Naive thymus-derived CD4-positive, alpha-beta T cell (primary cell): ENCODE measurements at places on chromosomes 13 and 19. TPM values are rescaled to one million over a fixed set of nuclear protein-coding genes. Genes with fewer than 3 reads are reported as not detected.

The IRF2BP1 gene
- polyA plus RNA-seq, result 6.2 TPM

- no peak overlapping the region for H3K27ac ChIP-seq
- no peaks in the 10 kb centered on the region for H3K4me1 ChIP-seq
- H3K27me3 ChIP-seq, result no peaks in the 10 kb centered on the region
- DNase-seq, result no peak
- H3K36me3 ChIP-seq, result no peaks in the 10 kb centered on the region
- no peak overlapping the region for H3K4me3 ChIP-seq
Observed at GRCh38 chr13:51000571-51001260, 91.1 kb downstream of the RNASEH2B start.

The ZNF177 gene
- 1.2 TPM for polyA plus RNA-seq

The NOVA2 gene
- polyA plus RNA-seq, result not detected

DNA sequence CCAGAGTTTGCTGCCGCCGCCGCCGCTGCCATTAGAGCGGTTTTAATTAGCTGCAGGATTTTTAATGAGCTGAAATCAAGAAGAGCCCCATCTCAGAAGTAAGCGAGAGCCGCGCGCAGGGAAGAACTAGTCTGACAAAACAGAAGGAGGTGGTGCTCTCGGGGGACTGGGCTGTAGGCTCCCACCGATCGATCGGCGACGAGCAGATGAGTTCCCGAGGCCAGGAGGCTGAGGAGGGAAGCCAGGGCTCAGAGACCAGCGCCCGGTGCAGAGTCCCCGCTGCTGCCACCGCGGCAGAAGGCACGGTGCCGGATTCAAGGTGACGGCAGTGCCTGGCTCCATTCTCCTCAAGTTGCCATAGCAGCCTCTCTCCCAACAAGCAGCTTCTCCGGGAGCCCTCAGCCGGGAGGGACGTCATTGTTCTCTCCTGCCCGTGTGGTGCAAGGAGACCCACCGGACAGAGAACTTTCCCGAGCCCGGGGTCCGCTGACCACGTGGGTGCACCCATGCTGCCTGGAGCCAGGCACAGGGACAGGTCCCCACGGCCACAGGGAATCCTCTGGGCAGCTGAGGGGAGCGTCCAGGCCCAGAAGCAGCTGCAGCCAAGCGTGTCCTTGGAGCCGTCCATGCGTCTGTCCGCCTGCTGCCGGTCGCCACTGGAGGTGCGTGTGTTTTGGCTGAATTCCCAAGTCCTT is 62.9 kb downstream of the CHST8 start:
- no peak for DNase-seq
- H3K27ac ChIP-seq, result no peak overlapping the region
- H3K4me1 ChIP-seq, result no peaks in the 10 kb centered on the region
- H3K4me3 ChIP-seq, result no peak overlapping the region

- no peak overlapping the region for H3K4me3 ChIP-seq
- H3K4me1 ChIP-seq, result no peaks in the 10 kb centered on the region
- H3K36me3 ChIP-seq, result no peaks in the 10 kb centered on the region
- no peak overlapping the region for H3K27ac ChIP-seq
- DNase-seq, result no peak
Observed at GRCh38 chr13:108427355-108427754, 157.8 kb downstream of the TNFSF13B start.

DNA sequence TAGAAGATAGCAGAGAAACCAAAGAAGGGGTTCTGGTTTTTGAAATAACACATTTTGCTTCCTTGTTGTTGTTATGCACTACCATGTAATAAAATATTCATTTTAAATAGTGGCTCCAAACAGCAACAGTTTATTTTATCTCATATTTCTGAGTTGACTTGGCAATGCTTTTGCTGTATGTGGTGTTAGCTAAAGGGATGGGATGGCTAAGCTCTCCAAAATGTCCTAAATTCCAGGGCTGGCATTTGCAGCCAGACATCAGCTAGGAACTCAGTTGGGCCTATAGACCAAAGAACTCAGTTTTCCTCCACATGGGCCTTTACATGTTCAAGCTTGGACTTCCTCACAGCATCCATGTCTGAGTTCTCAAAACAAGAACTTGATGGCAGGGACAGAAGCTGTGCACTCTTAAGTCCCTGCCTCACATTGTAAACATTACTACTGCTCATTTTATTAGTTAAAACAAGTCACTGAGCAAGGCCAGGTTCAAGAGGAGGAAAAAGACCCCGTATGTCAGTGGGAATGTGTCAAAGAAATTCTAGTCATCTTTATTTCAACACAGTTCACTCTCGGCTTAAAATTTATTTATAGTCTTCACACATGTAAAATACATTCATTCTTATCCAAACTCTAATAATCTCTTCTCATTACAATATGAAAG is 819.3 kb upstream of the PCDH20 start:
- H3K36me3 ChIP-seq, result no peaks in the 10 kb centered on the region
- H3K4me1 ChIP-seq, result no peaks in the 10 kb centered on the region
- no peak overlapping the region for H3K27ac ChIP-seq
- no peak for DNase-seq

DNA sequence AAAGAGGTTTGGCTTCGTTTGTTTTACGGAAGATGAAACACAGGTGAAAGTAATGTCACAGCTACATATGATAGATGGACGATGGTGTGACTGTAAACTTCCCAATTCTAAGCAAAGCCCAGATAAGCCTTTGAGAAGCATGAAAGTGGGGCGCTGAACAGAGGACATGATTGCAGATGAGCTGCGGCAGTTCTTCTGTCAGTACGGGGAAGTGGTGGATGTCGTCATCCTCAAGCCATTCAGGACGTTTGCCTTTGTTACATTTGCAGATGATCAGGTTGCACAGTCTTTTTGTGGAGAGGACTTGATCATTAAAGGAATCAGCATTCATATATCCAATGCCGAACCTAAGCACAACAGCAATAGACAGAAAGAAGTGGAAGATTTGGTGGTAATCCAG is 111.5 kb upstream of the DIAPH3 start:
- H3K27ac ChIP-seq, result no peak overlapping the region
- no peaks in the 10 kb centered on the region for H3K4me1 ChIP-seq
- H3K4me3 ChIP-seq, result no peak overlapping the region
- DNase-seq, result no peak
- H3K36me3 ChIP-seq, result no peaks in the 10 kb centered on the region

The FXYD7 gene
- 2.1 TPM for polyA plus RNA-seq

GRCh38 chr13:96229356-96229755 is 139.4 kb downstream of the HS6ST3 start:
- H3K4me3 ChIP-seq, result no peak overlapping the region
- no peak overlapping the region for H3K27ac ChIP-seq
- DNase-seq, result no peak
- no peaks in the 10 kb centered on the region for H3K36me3 ChIP-seq
- H3K27me3 ChIP-seq, result no peaks in the 10 kb centered on the region

- no peaks in the 10 kb centered on the region for H3K36me3 ChIP-seq
- H3K4me1 ChIP-seq, result no peaks in the 10 kb centered on the region
- no peak for DNase-seq
- H3K4me3 ChIP-seq, result no peak overlapping the region
- H3K27me3 ChIP-seq, result no peaks in the 10 kb centered on the region
Observed at GRCh38 chr13:68667863-68668262, 1437.7 kb upstream of the PCDH9 start.

DNA sequence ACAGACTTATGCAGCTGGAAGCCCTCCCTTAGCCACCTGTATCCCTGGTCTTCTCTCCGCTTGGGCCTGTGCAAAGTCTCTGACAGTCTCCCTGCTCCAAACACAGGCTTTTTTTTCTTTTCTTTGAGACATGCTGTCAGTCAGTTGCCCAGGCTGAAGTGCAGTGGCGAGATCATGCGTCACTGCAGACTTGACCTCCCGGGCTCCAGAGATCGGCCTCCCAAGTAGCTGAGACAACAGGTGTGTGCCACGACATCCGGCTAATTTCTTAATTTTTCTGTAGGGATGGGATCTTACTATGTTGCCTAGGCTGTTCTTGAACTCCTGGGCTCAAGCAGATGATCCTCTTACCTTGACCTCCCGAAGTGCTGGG is 1.6 kb downstream of the MZF1 start:
- no peak for DNase-seq
- H3K27me3 ChIP-seq, result no peaks in the 10 kb centered on the region
- H3K4me1 ChIP-seq, result peaks cover 20% of the 10 kb centered on the region
- peaks cover 9% of the 10 kb centered on the region for H3K36me3 ChIP-seq
- H3K27ac ChIP-seq, result no peak overlapping the region

DNA sequence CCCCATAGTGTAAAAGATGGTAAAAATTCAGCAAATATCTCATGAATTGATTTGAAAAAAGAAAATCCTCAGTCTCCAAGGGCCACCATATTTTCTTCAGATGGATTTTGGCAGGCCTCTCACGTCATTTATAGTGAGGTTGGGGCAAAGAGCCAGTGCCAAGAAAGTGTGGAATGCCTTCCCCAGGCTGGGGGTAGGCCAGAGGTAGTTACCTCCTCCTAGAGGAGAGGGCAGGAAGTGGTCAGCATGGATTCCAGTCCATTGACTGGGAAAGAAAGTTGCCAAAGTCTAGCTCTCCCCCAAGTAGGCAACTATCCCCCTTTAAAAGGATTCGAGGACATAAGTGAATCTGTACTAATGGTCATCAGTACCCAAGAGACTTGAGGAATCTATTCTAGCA is 68.4 kb upstream of the KCTD4 start:
- H3K4me3 ChIP-seq, result no peak overlapping the region
- peaks cover 12% of the 10 kb centered on the region for H3K36me3 ChIP-seq
- DNase-seq, result no peak
- no peak overlapping the region for H3K27ac ChIP-seq

DNA sequence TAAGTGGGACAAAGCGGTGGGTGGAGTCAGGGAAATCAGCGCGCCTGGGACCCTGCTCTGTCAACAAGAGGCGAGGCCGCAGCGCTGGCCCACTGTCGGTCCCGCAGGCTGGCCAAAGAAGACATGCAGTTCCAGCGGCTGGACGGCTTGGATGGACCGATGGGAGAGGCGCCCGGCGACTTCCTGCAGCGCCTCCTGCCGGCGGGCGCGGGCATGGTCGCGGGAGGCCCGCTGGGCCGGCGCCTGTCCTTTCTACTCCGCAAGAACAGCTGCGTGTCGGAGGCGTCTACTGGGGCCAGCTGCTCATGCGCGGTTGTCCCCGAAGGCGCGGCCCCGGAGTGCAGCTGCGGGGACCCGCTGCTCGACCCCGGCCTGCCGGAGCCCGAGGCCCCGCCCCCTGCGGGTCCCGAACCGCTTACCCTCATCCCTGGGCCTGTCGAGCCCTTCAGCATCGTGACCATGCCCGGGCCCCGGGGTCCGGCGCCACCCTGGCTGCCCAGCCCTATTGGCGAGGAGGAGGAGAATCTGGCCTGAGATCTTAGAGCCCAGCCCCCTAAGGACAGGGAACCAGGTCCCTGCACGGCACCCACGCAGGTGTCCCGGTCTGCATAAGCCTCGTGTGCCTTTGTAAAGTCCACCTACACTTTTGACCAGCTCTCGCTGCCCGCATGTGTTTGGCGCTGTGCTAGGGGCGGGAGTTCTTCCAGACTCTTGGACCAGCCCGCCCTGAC is 6.1 kb downstream of the BEST2 start:
- H3K27ac ChIP-seq, result no peak overlapping the region
- H3K27me3 ChIP-seq, result no peaks in the 10 kb centered on the region
- H3K4me3 ChIP-seq, result peak overlapping the region; percentile 27
- peak; percentile 49 for DNase-seq
- H3K36me3 ChIP-seq, result no peaks in the 10 kb centered on the region

The RANBP3 gene
- 7.0 TPM for polyA plus RNA-seq

The WTIP gene
- not detected for polyA plus RNA-seq

DNA sequence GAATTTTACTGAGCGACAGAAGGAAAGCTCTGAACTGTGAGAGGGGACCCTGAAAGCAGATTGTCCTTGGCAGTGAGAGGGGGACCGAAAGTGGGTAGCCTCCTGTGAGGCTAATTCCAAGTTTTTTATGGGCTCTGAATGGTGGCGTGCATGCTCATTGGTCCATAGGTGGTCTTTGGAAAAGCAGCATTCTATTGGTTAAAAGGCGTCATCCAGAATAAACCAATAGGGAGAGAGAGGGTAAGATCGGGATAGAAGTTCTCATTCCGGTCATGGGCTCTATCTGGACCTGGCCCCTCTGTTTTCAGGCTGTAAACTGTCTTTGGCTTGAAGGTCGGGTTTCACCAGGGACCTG is 539.8 kb upstream of the PCDH9 start:
- H3K27me3 ChIP-seq, result no peaks in the 10 kb centered on the region
- H3K36me3 ChIP-seq, result no peaks in the 10 kb centered on the region
- no peak overlapping the region for H3K27ac ChIP-seq
- H3K4me1 ChIP-seq, result no peaks in the 10 kb centered on the region
- DNase-seq, result no peak

The TIMM29 gene
- 27.1 TPM for polyA plus RNA-seq

GRCh38 chr13:101681834-101682233 is 229.4 kb downstream of the ITGBL1 start:
- H3K27ac ChIP-seq, result no peak overlapping the region
- DNase-seq, result no peak
- H3K4me3 ChIP-seq, result no peak overlapping the region

The AMH gene
- not detected for polyA plus RNA-seq
